ENCODE measurements at places on chromosomes 16 and 17.

- no peak for DNase-seq
These were observed 1.2 kb downstream of the STAT3 start for GRCh38 chr17:42386777-42387657.

- DNase-seq = no peak
These were observed 47.6 kb downstream of the HSD17B2 start for GRCh38 chr16:82082543-82083244.

- no peak for DNase-seq
These were observed 259.8 kb downstream of the GRIN2A start for GRCh38 chr16:9922441-9922840.

DNA sequence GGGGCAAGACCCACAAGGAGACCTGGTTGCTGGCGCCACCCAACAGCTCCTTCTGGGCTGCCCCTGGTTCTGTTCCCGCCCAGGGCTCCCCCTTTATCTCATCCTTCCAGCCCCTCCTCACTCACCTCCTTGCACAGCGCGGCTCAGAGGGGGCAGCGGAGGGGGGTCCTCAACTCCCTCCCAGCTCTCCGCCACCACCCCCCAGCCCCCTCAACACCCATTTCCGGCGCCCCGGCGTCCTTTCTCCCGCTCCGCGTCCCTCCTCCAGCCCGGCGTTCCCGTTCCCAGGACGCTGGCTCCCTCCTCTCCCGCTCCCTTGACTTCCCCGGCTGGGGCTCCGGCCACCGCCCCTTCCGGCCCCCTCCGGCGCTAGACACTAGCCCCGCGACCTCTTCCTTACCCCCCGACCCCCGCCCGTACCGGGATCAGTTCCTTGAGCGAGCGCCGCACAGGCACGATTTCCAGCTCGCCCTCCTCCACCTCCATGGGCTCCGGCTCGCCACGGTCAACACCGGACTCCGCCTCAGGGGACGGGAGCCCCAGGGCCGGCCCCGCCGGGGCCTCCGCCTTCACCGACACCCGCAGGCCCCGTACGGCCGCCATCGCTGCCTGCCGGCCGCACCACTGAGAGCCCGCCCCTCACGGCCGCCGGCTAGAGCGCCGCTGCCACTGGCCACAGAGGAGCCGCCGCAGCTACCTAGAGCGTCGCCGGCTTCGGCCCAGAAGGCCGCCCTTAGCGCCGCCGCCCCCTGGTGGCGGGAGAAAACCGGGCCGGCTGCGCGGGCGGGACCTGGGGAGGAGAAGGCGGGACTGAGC is at the start of gene NCBP3:
NCBP3 (minus strand) TSS at position 626 of the 816 bp plus-strand sequence; CDS start at position 603, 23 bp downstream.
- peak; percentile 97 for DNase-seq

DNA sequence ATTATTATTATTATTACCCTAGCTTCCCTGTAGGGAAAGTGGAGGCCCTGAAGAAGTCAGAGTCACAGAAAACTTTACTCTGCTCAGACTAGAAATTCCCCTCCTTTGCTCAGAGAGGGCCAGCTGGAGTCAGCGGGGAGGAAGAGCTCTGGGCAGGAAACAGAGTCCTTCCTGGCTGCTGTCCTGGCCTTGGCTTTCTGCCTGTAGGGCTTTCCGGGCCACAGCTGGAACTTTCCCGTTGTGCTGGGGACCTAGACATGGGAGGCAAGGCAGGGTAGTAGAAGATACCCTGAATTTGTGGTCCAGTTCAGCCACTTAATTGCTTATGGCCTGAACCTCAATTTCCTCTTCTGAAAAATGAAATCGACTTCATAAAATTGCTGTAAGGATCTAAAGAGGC is 14.0 kb upstream of the CCL2 start:
- DNase-seq = no peak

DNA sequence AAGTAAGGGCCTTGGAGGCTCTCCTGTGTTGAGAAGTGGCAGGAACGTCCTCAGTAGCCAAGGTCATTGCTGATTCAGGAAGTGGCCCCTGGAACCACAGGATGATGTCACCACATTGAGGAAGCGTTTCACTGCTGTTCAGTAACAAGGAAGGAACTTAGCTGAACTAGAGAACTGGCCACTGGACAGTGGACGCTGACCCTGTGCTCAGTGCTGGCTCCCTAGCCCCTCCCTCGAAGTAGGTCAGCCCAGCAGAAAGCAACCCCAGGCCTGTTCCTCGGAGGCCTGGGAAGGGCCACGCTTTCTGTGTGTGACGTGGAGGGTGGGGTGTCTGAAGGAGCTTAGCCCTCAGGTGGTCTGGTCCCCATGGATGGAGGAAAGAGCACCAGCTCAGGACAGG is 58.3 kb downstream of the B9D1 start:
- DNase-seq = no peak

GRCh38 chr17:57864273-57864672 is 14.4 kb upstream of the MRPS23 start:
- DNase-seq = no peak

DNA sequence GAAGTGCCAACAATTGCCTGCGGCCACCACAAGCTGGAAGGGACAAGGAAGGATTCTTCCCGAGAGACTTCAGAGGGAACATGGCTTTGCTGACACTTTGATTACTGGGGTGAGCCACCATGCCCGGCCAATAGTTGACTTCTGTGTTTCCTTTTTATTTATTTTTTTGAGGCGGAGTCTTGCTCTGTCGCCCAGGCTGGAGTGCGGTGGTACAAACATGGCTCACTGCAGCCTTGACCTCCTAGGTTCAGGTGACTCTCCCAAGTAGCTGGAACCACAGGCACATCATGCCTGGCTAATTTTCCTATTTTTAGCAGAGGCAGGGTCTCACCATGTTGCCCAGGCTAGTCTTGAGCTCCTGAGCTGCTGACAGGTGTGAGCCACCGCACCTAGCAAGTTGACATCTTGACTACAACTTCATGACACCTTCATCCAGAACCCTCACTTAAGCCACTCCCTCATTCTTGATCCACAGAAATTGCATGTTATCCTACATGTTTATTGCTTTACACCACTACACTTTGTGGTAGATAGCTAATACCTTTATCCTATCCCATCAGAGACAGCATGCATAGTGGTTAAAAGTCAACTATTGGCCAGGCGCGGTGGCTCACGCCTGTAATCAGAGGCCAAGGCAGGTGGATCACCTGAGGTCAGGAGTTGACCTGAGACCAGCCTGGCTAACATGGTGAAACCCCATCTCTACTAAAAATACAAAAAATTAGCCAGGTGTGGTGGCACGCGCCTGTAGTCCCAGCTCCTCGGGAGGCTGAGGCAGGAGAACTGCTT is 16.1 kb upstream of the GPRC5C start:
- no peak for DNase-seq

DNA sequence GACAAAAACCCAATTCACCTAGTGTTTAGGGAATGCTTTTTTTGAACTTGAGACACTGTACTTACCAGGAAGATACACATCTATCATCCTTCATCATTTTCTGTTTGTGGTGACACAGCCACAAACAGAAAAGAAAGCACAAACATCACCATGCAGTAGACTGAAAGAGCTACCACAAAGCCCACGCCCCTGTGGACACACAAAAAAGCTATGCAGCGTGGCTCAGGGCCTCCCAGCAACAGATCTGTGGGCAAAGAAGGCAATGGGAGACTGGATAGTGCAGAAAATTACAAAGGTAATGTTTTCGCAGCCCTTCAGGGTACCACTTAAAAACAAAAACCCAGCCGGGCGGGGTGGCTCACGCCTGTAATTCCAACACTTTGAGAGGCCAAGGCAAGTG is 9.6 kb downstream of the COTL1 start:
- DNase-seq = no peak

GRCh38 chr16:31253642-31254045 is 6.1 kb upstream of the ITGAM start:
- DNase-seq = no peak

DNA sequence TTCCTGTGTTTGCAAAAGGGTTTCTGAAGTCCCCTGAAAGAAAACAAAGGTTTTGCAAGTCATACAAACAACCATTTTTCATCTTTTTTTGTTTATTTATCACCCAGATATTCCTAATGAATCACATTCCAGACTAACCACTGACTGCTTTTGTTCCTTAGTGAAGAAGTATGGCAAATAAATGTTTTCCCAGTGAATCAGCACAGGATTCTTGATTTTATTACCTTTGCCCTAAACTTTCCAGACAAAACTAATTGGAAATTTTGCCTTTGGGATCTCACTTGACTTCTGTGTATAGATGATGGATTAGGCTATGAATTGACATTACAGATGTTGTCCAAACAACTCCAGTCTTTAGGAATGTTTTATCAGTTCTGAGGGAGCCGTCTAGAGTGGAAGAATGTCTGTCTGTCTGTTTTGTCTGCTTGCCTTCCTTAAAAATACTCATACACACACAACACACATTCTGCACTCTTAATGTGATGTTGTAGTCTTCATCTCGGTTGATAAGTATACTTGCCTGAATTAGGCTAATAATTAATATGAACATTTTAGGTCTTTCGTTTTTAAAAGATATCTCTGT is 48.9 kb downstream of the VMP1 start:
- no peak for DNase-seq

- DNase-seq = no peak
These were observed 137.1 kb downstream of the C16orf95 start for GRCh38 chr16:87180069-87180468.

GRCh38 chr16:50694206-50694605 is 800 bp downstream of the NOD2 start:
- no peak for DNase-seq

- DNase-seq = no peak
These were observed 933.6 kb upstream of the CDH8 start for GRCh38 chr16:62969711-62970318.

DNA sequence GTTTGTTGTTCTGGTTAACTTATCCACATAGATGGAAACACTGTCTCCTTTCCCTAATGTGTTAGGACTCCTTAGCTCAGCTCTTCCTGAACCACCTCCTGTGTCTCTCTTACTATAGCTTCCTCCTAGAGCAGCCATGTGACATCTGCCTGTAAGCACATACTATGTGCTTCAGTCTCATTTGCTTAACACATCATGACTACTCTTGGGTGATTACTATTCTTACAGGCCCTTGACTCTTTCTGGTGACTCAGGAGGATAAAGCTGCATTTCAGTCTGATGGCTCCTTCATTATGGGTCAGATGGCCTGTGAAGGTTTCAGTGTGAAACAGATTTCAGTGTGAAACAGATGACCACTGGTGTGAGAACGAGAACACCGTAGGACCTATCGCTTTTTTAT is 320 bp upstream of the KRTAP4-2 start:
- DNase-seq = no peak

DNA sequence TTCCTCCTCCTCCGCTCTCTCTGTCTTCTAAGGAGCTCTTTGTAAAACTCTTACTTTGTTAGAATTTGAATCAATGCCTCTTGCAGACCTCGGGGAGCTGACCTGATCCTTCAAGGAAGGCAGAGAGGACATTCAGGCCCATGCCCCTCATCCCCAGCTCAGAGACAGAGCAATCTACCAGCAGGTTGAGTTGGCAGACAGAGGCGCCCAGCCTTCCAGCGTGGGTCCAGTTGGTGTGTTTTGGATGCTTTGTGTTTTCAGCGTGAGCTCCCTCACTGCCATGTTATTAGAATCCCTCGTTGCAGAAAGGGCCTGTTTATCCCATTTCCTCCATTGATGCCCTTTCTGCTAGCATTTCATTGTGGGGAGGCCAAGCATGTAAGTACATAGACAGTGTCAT is 167.1 kb downstream of the CMIP start:
- DNase-seq = no peak

- no peak for DNase-seq
These were observed 20.5 kb downstream of the SLC7A6 start for GRCh38 chr16:68284847-68285246.

DNA sequence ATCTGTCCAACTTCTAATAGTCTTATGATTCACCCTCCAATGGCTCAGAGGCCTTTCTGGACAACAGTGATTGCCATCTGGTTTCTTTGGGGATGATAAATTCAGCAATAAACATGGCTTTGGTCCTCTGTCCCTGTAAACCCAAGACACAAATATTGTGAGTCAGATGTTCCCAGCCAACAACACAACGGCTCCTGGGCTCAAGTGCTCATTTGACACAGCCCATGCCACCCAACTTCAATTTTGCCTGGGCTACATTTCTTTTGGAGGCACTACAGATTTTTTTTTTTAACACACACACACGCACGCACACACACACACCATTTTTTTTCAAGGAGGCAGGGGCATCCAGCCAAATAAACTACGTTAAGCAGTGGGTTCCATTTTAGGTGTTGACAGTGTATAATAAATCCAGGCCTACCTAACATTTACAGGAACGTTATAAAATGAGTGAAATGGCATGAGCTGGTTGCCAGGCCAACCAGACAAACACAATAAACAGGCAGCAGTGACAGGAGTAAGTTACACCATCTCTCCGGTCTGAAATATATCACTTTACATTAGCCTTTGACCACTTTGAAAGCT is 939.9 kb upstream of the SOX9 start:
- DNase-seq = no peak

DNA sequence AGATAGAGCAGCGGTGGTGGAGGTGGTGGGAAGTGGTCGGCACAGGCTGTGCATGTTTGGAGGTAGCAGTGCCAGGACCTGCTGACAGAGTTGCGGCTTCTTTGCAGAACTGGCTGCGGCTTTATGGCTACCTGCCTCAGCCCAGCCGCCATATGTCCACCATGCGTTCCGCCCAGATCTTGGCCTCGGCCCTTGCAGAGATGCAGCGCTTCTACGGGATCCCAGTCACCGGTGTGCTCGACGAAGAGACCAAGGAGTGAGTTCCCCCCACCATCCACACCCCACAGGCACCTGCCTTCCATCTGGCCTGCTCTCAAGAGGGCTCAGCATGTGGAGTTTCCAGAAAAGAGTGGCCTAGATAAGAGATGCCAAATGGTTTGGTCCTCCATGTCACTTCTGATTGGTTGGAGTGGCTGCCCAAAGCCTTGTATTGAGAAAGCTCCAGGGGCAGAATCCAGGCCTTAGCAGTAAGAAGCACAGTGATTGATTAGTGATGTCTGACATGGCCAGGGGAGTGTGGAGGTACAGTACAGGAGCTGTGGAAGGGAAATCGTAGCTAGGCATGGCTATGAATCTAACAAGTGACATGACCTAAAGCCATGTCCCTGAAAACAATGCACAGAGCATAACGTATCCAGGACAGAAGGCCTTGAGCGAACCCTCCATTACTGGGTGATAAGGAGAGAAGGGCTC is 12.0 kb downstream of the MMP15 start:
- no peak for DNase-seq

GRCh38 chr16:85735946-85736345 is 14.9 kb downstream of the C16orf74 start:
- no peak for DNase-seq

DNA sequence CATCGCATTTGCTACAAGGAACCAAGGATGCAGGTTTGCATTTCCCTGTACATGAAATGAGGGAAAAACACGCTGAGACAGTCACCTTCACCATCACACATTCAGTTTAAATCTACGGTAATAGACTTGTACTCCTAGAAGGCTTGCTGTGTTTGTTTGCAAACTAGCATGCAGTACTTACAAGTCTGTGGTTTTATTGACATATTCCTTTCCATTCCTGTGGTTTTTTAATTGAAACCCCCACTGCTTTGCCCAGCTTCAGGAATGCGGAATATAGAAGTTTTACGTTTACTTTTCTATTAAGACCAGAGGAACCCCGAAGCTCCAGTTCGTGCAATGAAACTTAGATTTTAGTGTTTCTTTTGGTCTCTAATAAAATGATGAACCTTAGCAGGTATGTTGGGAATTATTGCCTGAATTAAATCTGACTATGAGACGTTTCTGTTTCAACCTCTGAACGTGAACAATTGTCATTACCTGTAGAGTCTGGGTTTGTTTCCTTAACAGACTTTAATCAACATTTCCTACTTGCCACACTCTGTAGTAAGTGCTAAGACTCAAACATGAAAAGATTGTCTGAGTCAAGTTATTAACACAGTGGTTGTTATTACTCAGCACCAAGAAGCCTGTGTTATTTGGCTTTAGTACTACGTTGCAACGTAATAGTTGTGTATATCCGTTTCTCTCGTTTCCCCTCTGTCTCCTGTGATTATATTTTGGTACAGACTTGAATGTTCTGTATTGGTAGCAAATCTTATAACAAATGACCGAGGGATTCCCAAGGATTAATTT is 793.3 kb upstream of the GOT2 start:
- DNase-seq = no peak
